Activated gamma-delta T cell treated with anti-CD3 and anti-CD28 coated beads, Interleukin-2, amount 50 U/mL, for 16 hours (primary cell): ENCODE measurements at places on chromosomes 7 and 10.

DNA sequence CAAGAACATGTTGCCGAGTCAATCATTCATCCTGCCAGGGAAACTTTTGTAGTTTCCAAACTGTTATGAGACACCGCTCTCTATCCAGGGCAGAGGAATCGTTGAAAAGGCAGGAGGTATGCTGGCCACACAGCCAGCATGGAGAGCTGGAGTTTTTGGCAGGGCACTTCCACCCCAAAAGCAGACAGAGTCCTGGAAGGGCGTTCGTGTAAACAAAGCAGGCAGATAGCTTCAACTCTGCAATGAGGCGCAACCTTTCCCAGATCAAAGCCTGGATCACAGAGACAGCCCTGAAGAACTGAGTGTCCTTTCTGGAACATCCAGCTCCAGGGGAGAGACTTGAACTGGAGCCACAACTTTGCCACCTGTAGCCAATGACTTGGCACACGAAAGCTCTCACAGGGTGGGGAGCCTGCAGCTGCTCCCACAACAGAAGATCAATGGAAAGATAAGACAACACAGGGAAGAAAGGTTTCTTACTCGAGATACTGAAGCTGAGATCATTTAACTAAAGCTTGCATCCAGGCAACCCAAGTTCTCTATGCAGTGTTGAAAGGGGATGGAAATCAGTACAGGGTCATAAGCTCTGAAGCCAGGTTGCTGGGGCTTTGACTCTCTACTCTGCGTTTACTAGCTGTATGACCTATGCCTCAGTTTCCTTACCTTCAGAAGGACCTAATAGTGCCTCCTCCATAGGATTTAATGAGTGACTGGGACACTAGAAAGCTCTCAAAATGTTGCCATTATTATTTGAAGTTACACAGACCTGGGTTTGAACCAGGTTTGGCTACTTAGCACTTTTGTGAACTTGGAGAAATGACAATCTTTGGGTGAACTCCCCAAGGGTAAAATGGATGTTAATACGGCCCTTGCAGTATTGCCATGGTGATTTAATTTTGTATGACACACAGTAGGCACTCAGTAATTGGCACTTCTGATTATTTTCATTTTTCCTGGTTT, 434.8 kb upstream of the NPVF start:
- no peak for DNase-seq

DNA sequence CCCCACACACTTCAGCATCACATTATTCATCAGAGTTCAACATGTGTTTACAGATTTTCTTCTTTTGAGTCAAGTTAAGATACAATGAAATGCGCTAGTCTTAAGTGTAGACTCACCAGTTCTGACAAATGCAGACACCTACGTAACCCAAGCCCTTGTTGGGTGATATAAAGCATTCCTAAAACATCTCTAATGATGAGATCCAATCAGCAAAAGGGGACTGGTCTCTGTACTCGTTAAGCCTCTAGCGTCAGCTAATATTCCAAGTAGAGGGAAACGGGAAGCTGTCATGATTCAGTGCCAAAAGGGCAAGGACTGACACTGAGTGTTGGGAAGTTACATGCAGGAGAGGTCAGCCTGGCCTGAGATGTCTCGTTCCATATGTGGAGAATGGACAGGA, 38.7 kb upstream of the TRIL start:
- DNase-seq = no peak

DNA sequence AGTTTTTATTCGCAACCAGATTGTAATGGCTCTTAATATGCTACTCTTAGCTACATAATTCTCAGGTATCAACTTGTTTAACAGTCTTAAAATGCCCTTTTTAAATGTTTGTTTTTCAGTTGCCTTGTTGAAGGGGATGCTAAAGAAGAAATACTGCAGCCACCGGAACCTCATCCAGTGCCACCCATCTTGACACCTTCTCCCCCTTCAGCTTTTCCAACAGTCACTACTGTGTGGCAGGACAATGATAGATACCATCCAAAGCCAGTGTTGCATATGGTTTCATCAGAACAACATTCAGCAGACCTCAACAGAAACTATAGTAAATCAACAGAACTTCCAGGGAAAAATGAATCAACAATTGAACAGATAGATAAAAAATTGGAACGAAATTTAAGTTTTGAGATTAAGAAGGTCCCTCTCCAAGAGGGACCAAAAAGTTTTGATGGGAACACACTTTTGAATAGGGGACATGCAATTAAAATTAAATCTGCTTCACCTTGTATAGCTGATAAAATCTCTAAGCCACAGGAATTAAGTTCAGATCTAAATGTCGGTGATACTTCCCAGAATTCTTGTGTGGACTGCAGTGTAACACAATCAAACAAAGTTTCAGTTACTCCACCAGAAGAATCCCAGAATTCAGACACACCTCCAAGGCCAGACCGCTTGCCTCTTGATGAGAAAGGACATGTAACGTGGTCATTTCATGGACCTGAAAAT, 69.5 kb upstream of the RSBN1L start:
- no peak for DNase-seq

DNA sequence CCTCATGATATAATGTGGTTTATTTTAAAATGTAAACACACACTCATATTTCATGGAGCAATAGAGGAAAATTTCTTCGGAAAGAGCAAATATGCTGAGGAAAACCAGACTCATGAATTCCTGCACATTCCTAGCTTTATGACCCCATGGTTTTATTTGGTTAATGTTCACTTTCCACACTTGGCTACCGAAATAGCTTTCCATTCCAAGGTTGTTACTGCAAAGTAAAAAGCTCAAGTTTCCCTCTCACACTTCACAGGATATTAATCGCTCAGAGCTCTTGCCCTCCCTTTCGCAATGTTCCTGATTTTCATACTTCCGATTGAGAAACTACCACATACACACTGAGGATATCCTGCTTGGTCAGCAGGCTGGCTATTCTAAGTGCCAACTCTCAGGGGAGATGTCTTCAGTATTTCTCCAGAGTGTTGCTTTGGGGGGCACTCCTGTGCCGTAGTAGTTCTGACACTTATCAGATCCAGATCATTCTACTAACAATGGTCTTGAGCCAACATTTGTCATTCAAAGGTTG, 77.5 kb upstream of the STEAP1B start:
- DNase-seq = no peak

DNA sequence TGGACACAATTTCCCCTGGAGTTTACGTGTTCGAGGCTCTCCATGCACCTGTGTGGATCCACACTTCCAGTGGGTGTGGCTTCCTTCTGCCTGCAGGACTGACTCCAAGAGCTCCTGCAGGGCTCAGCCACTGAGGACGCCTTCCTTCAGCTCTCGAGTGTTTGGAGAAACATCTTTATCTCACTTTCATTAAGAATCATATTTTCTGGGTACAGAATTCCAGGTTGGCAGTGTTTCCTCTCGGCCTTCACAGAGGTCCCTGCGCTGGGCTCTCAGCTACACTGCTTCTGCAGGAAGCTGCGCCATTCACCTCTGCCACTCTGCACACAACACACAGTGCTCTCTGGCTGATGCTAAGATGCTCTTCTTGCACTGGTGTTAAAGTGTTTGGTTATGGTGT, 69.9 kb upstream of the NKX6-2 start:
- no peak for DNase-seq

- DNase-seq = no peak
Measured at GRCh38 chr10:24579906-24580305, 143.8 kb downstream of the ARHGAP21 start.

DNA sequence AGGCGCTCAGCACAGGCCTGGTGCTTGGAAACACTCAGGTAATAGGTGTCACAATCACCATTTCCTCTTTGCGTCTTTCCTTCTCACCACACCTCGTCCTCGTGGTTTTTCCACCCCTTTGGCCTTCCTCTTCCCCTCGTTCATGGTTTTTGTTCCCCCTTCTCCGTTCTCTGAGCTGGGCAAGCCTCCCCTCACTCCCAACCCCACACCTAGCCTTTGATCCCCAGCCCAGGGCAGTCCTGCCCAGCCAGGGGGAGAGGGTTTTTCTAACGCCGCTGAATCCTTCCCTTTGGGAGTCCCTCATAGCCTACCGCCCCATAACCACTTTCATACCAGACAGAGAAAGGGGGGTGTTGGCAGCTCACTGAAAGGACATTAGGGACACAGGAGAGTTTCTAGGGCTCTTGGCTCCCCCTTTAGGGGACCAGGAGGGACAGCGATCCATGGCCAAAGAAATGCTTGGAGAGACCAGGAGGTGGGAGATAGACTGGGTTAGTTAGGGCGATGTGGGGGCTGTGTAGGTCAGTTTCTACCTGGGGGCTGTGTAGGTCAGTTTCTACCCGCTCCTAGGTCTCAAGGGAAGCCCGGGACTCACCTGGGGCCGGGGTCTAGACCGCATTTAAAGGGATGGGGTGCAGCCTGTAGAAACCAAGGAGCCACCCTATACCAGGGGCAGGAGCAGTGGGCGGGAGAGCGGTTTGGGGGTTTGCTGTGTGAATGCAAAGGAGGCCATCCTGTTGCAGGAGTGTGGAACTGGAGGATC, 1.4 kb downstream of the EPHB4 start:
- DNase-seq = no peak

DNA sequence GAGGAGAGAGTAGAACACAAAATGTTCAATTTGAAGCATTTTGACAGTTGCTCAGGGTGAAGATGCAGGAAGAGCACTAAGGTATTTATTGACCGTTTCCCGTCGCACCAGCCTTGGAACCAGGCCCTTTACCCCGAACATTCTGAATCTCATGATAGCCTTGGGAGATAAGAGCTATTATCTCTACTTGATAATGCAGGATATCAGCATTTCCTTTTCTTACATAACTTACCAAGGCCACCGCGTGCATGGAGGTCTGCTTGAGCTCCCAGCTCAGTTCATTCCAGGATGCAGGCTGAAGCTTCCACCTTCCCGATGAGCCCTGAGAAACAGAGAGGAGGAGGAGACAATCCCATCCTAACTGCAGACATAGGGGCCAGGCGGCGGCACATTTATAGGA, 324.2 kb upstream of the COBL start:
- DNase-seq = no peak

DNA sequence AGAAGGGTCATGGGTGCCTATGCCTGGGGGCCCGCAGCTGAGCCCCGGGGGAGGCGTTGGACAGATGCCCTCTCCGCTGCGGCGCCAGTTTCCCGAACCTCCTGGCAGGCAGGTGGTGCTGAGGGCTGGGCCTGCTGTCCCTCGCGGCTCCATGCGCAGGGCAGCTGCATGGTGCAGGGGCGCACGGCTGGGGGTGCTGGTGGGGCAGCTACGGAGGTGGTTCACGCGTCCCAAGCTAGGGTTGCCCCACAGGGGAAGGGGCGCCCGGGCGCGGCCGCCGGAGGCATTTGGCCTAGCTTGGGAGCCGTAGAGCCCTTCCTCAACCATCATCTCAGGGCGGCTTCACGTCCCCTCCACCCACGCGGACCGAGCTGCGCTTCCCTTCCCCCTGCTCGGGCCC, 146.0 kb downstream of the CCDC201 start:
- no peak for DNase-seq

- no peak for DNase-seq
Measured at GRCh38 chr10:33734393-33735155, 400.1 kb upstream of the NRP1 start.

DNA sequence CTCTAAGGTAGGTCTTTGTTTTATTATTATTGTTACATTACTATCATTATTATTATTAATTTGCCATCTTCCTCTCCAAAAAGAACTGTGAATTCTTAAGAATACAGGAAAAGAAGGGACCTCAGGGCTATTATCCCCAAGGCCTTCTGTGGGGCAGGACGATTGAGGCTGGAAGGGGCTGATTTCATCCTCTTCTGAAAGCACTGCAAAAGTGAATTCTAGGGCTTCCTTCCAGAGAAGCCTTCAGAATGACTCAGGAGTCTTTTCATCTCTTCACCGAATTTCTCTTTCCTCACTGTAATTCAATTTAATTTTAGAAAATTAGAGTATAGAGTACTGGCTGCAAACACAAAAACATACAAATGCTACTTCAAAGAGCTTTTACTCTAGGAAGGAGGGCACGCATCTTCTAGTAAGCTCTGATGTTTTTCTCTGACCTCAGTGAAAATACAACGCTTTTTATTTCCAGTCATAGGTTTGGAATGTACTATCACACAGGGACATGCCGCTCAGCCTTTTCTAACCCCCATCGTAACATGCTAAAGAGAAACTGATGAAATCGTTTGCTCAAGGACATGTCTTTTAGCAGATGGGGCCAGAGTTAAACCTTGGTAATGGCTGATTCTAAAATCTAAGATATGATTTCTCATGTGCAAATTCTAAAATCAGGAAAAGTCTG, 280.2 kb upstream of the PITRM1 start:
- DNase-seq = no peak

- DNase-seq = no peak
Measured at GRCh38 chr10:15448598-15448997, 77.5 kb upstream of the FAM171A1 start.

- DNase-seq = no peak
Measured at GRCh38 chr7:44922351-44922694, 37.0 kb upstream of the PURB start.

GRCh38 chr10:20835335-20835734, 61.8 kb downstream of the NEBL start:
- no peak for DNase-seq
